ENCODE measurements at places on chromosomes 7 and 10. TPM values are rescaled to one million over a fixed set of nuclear protein-coding genes. Genes with fewer than 3 reads are reported as not detected.

DNA sequence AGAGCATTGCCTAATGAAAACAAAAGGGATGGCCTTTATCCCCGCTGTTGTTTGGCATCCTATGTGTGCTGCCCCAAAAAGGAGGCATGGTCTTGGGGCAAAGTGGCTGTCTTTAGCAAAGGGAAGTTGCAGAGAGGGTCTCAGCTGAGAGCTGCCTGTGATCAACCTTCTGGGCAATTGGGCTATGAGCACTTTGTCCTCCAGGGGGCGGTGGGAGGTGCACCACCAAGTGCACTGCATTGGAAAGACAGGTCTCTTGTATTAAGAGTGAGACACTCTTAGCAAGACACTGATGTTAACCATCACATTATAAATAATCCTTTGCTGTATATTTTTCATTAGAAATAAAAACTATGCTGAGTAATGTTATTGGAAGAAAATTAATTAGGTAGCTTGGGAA, 314.8 kb downstream of the POM121L12 start:
- DNase-seq: no peak

GRCh38 chr7:5549096-5549763, 125.6 kb upstream of the TNRC18 start:
- no peak for DNase-seq

GRCh38 chr7:155222061-155222460, 75.6 kb upstream of the INSIG1 start:
- no peak for DNase-seq

- DNase-seq: no peak
Observed at GRCh38 chr7:151436446-151437158, 3.3 kb downstream of the CRYGN start.

The ABCB1 gene
- 3.7 TPM for total RNA-seq

The PAX4 gene
- total RNA-seq: not detected
